ENCODE measurements at places on chromosomes 3 and 15.

- DNase-seq = no peak
Observed at GRCh38 chr15:82624438-82624837, 22.7 kb downstream of the CPEB1 start.

- DNase-seq = no peak
Observed at GRCh38 chr3:24502690-24503089, 8.0 kb upstream of the THRB start.

DNA sequence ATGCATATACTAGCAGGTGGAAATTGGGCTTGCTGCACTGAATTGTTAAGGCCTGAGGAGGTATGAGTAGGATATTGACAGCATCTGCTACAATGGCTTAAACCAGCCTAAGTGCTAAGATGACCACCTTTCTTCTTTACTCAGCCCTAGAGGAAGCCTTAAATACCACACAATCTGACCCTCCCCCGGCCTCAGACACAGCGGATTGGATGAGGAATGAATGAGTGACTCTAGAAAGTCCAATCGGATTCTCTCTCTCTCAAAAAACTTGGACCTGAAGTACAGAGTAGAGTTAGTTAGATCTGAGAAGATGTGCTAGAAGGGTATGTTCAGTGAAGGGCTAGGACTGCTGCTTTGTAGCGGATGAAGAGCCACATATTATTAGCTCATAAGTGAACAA, 39.9 kb upstream of the C3orf49 start:
- DNase-seq = no peak

GRCh38 chr3:152403632-152404066, 134.9 kb downstream of the MBNL1 start:
- no peak for DNase-seq

DNA sequence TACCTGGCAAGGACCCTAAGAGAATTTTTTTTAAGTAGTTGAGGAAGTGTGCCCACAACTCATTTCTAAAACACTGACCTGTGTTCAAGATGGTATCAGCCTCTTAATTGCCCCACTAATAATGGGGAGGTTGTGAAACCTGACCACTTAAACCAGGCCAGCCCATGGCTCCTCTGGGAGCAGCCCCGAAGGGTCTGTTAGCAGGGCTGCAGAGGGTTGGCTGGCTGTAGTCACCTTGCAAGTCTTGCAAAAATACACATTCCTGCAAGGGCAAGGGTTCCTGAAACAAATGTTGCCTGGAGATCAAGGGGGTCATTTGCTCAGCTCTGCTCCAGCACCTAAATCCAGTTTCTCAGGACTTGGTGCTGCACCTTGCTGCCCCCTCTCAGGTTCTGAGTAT, 3.2 kb downstream of the IL17RD start:
- DNase-seq = no peak

DNA sequence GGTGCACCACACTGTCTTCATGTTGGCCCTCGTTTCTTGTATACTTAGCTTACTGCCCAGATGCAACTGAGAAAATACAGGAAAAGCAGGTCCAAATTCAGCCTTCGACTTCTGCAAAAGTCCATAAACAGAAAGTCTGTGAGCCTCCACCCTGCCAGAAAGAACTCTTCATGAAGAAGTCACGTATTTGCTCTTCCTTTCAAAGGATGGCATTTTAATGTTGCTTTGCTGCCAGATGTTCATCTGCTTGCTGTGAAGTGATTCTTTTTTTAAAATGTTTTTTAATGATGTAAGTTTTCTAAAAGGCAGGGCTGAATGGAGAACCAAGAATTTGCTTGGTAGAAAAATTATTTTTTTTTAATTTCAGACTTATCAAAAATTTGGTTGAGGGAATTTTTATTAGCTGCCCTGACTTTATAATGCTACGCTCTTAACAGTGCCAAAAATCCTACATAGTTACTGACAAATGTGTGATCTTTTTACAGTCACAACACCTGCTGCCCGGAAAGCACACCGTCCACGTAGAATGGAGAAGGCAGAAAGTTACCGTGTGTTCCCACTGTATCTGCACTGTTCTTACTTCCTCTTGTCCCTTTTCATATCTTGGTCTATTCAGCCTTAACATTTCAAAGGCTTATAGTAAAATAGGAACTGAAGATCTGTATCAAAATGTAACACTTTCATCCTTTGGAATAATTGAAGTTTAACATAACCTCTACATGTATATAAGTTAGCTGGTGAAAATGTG, 136.3 kb downstream of the LRRC28 start:
- no peak for DNase-seq

DNA sequence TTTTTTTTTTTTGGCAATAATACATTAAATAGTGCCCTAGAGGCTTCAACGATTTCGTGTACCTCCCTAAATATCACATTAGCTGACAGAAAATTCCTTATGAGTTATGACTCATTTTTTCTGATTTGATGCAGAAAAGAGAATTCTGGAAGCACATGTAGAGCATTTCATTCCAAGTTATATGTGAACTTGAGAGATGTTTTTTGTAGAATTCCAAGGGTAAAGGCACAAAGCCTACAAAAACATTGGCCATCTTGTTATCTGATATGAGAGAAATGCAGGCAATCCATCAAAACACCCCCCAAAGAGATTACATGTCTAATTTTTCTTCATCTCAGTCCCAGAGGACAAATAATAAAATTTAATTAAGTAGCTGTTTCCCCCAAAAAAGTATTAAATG, 6.7 kb upstream of the PFN2 start:
- no peak for DNase-seq

- DNase-seq = no peak
Observed at GRCh38 chr3:136898954-136899353, 36.9 kb downstream of the NCK1 start.

DNA sequence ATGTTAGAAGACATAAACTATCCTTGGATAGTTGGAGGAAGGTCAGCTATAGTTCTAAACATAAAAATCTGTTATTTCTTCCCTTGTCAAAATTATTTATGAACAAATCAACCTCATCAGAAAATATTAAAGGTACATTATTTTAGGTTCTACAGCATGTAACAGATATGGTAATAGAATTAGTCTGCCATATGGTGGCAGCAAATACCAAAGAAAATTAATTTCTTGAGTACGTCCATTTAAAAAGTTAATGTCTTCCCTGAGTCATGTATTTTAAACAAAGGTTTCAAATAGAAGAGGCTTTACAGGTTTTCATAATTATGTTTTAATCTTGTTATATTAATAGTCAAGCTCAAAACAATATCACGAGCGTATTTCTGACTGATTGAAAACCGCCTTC, 17.9 kb upstream of the ANKRD28 start:
- peak; percentile 46 for DNase-seq

DNA sequence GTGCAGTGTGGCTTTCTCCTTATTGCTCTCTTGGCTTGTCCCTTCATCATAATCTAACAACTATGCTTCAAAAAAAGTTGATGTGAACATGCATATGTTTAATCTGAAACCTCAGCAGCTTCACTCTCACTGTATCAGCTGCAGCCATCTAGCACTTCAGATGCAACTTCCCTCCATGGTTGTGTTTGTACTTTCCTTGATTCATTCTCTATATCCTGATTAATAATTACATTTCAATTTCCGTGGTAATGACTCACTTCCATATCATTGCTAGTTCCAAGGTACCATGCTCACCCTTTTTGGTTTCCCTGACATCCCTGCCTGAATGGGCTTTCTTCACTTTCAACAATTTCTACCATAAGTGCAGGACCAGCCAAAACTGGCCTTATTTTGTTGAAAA, 51.2 kb downstream of the MDFIC2 start:
- DNase-seq = no peak

DNA sequence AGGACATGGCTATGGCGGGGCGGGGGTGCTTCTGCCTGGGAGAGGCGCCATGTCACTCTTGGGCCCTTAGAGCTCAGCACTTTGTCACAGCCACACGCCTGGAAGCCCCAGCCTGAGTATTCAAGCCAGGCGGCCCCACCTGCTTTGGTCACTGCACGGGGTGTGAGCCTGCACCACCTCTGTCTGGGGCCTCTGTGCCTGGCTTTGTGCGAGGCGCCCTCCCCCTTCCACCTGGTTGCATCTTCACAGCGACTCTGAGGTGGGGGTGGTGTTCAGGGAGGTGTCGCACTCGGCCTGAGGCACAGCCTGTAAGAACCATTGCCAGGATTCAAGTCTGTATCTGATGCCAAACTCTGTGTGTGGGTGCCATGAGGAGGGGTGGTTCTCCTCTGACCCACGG, 24.1 kb downstream of the ACAD9 start:
- no peak for DNase-seq

DNA sequence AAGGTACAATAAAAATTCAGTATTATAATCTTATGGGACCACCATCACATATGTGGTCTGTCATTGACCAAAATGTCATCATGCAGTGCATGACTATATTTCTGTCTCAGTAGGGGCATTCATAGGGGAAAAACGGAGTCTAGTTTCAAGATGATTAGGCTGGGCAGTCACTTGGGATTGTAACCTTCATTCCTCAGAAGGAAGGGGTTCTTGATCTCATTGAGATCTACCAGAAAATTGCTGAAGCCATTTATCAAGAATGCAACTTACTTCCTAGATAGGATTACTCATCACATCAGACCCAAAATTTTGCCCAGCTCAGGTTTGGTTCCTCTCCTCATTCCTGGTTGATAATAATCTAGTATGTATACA, 37.3 kb downstream of the BTD start:
- DNase-seq = no peak

- no peak for DNase-seq
Observed at GRCh38 chr3:64687086-64687780, 567 bp downstream of the ADAMTS9 start.

DNA sequence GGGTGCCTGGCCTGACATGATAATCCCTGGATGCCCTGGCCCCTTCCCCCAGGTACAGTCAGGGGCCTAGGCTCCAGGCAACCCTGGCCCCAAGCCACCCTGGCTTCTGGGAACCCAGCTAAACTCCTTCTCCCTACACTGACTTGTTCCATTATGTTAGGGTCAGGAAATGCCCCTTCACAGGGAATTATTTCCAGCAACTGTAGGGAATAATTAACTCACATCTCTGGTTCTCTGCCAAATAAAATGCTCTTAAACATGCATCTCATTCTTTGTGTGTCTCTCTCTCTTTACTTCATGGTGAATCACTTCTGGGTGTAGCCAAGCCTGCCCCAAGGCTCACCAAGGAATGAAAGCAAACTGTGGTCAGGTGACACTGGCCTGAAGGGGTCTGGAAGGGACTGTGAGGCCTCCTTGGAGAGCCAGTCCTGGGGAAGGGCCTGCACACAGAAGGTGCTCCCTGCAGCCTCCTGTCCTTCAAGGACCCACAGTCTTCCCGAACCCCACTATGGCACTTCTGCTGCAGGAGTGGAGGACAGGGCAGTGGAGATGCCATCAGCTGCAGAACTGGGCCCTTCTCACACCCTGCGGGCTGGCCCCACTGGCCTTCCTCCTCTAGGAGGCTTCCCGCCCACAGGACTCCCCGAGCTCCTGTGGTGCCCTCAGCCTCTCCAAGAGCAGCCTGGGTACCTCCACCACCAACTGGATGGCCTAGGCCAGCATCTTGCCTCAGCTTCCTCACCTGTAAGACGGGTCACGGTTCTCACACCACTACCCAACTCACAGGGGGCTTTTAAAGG, 17.6 kb downstream of the TKT start:
- no peak for DNase-seq

GRCh38 chr3:168049367-168049974, 46.3 kb downstream of the GOLIM4 start:
- DNase-seq = peak; percentile 77

GRCh38 chr3:147237991-147238390, 168.4 kb downstream of the ZIC4 start:
- DNase-seq = no peak

GRCh38 chr3:134426660-134427181, 52.5 kb upstream of the AMOTL2 start:
- no peak for DNase-seq

DNA sequence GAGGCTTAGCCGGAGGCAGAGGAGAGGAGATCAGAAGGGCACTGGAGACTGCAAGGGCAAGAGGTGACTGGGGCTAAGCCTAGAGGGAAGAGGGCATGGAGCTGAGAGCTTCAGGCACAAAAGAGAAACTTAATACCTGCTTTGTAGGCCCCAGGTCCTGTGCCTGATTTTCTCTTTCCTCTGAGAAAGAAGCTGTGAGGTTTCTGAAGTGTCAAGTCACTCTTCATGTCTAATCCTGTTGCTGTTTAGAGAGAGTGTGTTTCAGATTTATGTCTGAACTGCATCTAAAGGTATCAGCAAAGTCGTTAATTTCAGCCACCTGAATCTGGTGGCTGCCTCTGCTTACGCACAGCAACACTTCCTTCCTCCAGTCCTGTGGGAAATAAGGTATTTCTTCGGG, 106.9 kb upstream of the RNU6-1 start:
- no peak for DNase-seq
